ENCODE measurements at places on chromosomes 6 and 20.

DNA sequence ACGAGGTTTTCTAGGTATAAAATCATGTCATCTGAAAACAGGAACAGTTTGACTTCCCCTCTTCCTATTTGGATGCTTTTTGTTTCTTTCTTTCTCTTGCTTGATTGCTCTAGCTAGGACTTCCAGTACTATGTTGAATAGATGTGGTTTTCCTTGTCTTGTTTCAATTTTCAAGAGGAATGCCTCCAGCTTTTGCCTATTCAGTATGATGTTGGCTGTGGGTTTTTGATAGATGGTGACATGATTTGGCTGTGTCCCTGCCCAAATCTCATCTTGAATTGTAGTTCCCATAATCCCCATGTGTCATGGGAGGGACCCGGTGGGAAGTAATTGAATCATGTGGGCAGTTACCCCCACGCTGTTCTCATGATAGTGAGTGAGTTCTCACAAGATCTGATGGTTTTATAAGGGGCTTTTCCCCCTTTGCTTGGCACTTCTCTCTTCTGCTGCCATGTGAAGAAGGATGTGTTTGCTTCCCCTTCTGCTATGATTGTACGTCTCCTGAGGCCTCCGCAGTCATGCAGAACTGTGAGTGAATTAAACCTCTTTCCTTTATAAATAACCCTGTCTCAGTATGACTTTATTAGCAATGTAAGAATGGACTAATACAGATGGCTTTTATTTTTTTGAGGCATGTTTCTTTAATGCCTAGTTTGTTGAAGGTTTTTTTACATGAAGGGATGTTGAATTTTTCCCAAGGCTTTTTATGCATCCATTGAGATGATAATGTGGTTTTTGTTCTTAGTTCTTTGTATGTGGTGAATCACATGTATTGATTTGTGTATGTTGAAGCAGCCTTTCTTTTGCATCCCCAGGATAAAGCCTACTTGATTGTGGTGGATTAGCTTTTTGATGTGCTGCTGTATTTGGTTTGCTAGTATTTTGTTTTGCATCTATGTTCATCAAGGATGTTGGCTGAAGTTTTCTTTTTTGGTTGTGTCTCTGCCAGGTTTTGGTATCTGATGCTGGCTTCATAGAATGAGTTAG, 239.1 kb downstream of the THBS2 start:
- no peak for DNase-seq

GRCh38 chr6:109125504-109125903, 30.2 kb downstream of the CEP57L1 start:
- no peak for DNase-seq

DNA sequence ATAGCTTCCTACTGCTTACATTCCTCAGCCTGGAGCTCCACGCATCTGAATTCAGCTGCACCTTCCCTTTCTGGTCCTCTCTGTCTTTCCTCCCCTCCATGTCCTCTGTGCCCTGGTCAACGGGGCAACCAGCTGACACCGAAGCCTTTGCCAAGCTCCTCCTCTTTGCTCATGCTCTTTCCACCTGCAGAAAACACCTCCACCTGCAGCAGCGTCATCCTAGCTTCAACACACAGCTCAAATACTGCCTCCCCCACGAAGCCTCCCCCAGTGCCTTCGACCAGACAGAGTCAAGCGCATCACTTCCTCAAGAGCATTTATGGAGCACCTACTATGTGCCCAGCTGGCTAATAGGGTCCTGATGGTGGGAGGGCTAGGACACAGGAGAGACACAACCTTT, 9.2 kb downstream of the CDH22 start:
- DNase-seq, result no peak

GRCh38 chr6:37521674-37522073, 22.0 kb upstream of the CCDC167 start:
- no peak for DNase-seq

DNA sequence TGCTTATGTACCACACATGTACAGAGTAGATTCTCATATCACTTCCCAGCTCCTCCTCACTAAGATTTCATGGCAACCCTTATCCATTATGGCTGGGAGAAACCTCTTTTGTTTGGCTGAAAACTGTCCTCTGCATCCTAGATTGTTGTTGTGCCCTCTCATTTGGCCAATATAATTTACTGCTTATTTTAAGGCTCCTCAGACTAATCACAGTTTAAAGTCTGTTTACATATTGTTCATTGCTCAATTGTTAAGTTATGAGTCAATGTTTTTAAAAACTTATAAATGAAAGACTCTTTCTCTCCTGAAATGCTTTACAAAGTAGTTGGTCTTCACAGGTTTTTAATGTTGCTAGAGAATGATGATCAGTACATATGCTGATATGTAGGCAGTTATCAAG, 57.3 kb downstream of the FAM83B start:
- DNase-seq, result no peak

- no peak for DNase-seq
Observed at GRCh38 chr6:100493206-100493888, 28.6 kb upstream of the SIM1 start.
